SK-N-DZ (cell line): ENCODE measurements at places on chromosomes 5 and 9.

GRCh38 chr9:11549311-11549794, 936.6 kb upstream of the PTPRD start:
- no peak for DNase-seq

DNA sequence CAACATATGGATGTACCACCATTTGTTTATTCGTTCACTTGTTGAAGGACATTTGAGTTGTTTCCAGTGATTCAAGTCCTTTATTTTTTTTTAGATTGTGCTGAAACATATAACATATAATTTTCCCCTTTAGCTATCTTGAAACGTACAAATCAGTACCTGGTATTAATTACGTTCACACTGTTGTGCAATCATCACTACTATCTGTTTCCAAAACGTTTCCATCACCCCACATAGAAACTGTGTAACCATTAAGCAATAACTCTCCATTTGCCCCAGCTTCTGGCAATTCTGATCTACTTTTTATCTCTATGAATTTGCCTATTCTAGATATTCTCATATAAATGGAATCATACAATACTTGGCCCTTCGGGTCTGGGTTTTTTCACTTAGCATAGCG, 116.0 kb downstream of the FGF1 start:
- no peak for DNase-seq

- DNase-seq: no peak
Measured at GRCh38 chr5:2738700-2739359, 12.6 kb downstream of the IRX2 start.

DNA sequence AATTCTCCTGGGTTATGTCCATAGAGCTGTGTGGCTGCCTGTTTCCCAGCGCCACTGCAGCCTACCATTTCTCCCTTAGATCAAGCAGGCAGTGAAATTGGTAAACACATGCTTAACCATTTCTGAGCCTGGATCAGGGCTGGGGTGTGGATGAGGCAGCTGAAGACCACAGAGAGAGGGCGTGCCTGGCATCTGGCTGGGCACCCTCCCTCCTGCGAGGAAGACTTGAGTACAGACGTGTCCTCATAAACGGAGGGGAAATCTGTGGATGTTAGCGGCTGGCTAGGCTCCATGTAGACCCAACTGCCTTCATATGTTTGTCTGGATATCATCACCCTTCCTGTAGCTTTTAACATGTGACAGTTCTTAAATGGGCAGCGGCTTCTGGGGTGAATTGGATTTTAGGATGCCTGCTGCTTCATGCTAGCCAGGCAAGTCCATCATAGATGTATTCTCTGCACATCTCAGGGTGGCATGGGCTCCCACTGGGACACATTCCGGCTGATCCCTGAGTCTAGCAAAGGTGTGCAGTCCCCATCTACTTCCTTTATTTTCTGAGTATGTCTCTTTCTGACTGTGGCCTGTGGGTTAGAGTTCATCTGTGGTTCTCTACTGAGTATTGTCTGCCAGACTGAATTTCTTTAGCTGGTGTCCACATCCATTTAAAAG, 11.0 kb downstream of the RGS3 start:
- DNase-seq: peak; percentile 49

DNA sequence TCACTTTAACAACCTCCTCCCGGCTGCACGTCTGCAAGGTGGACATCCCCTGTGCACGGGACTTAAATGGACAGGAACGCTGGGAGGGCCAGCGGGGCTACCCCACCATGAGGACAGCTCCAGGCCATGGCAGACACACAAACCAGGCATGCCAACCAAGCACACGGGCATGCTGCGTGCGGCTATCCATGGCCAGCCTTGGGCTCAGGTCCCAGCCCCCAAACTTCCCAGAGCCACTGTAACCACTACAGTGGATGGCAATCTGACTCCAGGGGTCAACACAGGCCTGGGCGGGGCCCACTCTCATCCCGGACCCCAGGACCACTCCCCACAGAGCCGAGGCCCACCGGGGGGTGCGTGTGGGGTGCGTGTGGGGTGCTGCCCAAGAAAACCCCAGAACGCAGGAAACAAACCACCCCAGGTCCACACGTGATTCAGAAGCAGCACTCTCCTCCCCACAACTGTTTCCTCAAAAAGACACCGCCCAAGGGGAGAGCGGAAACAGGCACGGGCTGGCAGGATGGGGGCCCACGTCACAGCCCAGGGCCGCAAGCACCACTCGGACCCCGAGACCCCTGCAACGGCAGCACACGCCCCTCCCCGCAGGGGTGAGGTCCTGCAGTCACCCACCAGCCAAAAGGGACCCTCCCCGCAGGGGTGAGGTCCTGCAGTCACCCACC, 7.4 kb downstream of the SLC12A7 start:
- no peak for DNase-seq

- DNase-seq: no peak
Measured at GRCh38 chr9:88927510-88927909, 63.8 kb upstream of the S1PR3 start.

DNA sequence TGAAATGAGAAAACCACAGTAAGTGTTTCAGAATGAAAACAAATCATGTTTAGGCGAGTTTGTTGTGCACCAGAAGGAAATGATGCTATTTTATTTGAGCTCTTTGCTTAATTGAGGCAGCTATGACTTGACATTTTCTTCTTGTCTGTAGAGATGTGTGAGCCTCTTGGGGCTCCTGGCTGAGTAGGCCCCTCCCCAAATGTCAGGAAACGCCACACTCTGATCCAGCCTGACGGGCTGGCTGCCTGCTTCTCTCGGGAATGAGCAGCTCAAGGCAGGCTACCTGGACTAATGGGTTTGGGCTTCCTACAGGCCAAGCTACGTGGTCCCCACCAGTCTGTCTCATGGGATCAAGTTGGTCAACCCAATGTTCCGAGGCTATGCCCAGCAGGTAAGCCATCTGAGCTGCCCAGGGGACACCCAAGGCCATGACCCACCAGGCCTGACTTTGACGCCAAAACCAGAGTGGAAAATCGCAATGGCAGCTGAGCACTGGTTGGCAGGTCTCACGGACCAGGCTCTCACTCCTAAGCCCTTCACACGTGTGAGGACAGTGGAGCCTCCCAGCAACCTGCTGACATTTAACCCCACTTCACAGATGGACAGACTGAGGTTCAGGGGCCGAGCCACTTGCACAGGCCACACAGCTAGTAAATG, 29.9 kb downstream of the USP20 start:
- no peak for DNase-seq
